K562 (cell line): ENCODE measurements at places on chromosomes 11 and 22.

GRCh38 chr11:100612766-100613165 lies 74.3 kb upstream of the ARHGAP42 start:
- DNase-seq: no peak

DNA sequence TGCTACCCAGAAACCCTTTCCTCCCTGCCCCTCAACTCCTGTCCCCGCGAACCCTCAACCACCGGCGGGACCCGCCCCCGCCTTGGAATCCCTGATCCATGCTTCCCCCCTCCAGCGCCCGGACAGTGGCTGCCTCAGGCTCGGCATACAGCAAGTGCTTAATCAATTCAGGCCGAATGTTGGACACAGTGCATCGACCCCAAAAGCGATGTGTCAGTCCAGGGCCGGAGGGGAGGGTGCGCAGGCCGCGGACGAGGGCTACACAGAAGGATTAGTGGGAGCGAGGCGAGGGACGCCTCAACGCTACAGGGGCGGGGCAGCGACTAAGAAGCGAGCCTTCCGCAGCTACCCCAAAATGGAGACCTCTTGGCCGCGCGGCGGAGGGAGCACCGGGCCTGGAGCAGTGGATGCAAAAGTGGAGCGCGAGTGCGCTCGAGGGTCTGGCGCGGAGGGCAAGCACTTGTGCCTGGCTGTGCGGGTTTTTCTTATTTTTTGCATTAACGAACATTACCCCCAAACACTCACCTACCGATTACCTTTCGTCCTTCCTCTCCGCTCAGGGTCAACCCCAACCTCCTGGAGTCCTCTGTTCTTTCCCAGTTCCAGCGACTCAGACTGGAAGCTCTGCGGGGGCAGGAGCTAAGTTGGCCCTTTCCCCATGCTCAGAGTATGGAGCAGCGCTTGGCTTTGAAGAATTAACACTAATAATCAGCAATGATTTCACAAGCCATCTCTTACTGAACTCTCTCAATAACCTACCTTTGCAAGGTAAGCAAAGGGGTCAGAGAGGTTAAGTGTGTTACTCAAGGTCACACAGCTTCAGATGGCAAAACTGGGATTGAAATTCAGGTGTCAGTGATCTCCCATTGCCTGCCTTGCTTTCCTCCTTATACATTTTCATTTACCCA lies 30.0 kb upstream of the WNT11 start:
- peak; percentile 61 for DNase-seq

GRCh38 chr22:40595497-40596234 lies 40.9 kb downstream of the MRTFA start:
- no peak for DNase-seq

DNA sequence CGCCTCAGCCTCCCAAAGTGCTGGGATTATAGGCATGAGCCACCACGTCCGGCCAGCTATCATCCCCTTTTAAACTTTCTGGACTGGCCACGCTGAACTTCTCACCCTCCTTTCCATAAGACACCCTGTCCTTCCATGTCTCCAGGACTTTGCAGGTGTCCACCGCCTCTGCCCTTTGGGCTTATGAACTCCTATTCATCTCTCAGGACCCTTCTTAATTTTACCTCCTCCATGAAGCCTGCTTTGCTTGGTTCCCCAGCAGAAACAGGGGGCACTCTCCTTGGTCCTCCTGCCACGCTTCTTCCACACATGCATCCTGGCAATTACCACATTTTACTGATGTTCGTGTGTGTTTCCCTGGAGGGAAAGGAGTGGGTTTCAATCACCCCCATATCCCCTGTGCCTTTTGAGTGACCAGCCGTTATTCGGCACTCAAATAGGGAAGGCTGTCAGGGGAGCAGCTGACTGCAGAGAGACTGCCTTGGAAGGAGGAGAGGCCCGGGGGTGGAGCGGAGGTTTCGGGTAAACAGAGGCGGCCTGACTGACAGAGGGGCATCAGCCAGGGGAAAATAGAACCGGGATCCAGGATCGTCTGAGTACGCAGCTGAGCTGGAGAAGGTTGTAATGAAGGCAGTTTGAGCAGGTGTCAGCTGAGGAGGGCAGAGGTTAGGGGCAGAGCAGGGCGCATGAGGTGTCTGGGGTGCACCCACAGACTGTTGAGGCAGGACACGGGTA lies 27.1 kb upstream of the CHKA start:
- no peak for DNase-seq

GRCh38 chr22:22605074-22605404 lies 39.4 kb upstream of the GGTLC2 start:
- DNase-seq: no peak

GRCh38 chr11:107397357-107397756 lies 60.3 kb downstream of the CWF19L2 start:
- peak; percentile 22 for DNase-seq

DNA sequence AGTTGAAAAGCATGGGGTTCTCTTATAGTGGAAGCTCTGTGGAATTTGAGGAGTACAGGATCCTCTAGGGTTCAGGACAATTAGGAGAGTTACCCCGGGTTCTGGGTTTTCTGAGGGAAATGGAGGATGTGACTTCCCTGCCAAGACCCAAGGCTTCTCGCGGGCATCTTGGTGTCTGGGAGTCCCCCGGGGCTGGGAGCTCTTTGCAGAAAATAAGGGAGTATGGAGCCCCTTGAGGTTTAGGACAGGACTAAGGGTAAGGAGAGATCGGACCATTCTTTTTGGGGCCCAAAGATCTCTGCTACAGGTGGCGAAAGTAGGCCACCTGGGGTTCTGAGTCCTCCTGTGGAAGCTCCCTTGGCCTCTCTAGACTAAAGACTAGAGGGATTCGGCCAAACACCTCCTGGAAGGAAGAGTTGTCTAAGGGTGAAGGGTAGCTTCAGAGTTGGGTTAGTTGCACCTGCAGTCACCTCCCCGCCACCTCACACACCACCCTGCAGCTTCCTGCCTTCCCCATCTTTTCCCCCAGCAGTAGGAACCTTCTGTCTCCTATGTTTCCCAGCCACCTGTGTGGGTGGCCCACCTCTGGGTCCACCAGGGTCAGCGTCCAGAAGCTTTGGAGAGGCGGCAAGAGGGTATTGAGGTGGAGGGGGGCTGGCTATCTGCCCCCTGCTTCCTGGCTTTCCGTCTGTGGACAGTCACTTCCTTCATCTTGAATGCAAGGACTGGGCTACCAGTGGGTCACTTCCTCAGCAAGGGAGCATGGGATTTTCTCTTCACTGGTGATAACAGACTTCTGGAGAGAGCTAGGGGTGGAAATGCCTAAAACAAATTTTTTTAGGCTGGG lies 908 bp downstream of the LIMK2 start:
- no peak for DNase-seq

GRCh38 chr11:65663639-65664200 lies 1.0 kb upstream of the RELA start:
- peak; percentile 66 for DNase-seq

DNA sequence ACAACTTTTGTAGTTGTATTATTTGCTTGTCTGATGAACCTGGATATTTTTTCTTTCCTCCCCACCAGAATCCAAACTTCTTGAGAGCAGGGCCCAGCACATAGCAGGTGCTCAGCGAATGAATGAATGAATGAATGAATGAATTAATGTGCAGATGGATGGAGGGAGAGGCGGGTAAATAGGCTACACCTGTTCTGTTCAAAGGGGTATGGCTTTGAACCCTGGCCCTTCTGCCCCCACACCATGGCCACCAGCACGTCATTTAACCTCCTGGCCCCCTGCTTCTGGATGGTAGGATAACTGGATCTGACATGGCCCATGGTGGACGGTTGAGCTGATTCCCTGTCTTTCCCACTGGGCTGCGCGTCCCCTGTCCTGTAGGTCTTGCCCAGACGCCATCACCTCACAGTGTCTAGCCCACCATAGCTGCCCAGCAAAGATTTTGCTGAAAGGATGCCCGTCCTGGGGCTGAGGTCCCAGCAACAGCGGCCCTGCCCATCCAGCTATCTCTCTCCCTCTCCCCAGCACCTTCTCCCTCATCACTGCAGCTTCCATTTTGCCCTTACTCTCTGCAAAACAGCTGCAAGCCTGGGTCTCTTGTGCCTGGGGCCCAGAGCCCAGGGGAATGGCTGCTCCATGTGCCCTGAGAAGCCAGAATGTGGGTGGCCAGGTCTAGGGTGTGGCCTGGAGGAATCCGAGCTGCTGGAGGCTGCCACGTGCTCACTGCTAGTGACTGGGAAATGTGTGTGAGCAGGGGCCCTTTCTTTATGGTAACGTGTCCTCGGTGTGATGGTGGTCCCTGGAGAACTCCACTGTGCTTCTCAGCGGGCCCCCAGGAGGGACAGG lies 49.3 kb upstream of the LINC01488 start:
- DNase-seq: no peak

DNA sequence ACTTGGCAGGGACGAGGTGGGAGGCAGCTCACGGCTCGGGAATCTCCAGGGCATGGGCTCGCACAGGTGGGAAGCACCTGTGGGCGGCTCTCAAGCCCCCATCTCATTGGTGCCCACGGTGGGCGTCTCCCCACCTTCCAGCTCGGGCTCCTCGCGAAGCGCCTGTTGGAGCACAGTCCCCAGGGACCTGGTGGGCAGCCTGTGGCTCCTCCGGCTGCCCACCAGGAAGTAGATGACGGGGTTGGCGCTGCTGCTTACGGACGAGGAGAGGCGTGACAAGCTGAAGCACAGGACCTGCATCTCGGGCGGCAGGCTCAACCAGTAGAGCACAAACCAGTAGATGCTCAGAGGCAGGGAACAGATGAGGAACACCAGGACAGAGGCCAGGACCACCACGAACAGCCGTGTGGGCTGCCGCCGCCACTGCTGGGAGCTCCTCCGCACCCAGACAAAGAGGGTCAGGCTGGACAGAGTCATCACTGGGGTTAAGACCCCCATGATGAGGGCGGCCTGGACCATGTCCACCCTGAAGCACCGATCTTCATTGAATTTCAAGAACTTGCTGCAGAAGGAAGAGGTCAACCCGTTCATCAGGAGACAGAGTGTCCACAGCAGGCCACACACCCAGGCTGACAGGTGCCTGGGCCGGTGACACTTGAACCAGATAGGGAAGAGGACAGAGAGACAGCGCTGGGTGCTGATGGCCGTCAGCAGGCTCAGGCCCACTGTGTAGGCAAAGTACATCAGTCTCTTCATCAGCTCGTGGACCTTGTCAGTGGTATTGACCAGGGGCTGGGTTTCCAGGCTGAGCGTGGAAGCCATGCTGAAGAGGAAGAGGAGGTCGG lies 633 bp downstream of the MRGPRD start:
- no peak for DNase-seq

DNA sequence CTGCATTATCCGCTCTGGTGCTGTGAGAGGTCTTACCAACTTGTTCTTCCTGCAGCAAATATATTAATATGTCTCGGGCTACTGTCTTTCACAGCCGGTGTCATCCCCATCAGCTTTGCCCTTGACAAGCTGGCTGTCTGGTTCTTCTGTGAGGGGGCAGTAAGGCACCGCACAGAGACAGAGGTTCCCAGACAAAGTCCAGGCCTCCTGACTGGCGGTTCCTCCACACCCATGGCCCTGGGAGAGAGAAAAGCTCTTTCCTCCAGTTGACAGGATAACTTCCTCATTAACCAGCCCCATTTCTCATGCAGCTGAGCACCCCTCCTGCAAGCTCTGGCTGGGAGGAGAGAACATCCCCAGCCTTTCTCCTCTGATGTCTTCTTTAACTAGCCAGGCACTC lies 212.5 kb upstream of the SEZ6L start:
- no peak for DNase-seq

- peak; percentile 79 for DNase-seq
Measured at GRCh38 chr11:94151903-94152677, 23.4 kb downstream of the PANX1 start.

GRCh38 chr11:563812-564578 lies 3.2 kb downstream of the RASSF7 start:
- no peak for DNase-seq

- DNase-seq: no peak
Measured at GRCh38 chr11:89667001-89667400, 43.1 kb upstream of the TRIM77 start.

DNA sequence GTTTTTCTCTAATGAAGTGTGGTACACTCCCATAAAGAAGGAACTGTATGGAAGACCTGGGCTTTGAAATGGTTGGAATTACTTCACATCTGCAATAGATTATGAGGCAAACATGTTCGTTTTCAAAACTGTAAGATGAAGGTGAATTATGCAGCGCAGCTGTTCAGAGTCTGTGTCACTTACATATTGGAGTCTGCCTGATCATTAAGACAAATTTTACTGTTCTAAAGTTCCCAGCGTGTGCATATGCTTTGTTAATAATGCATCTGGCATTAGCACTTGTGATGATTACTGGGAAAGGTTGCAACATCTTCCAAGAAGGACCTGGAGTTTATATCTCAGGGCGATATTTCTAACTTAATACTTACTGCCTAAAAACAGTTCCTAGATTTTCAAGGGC lies 255.2 kb upstream of the ZC3H12C start:
- DNase-seq: no peak

GRCh38 chr11:134449713-134450112 lies 37.7 kb upstream of the B3GAT1 start:
- no peak for DNase-seq

DNA sequence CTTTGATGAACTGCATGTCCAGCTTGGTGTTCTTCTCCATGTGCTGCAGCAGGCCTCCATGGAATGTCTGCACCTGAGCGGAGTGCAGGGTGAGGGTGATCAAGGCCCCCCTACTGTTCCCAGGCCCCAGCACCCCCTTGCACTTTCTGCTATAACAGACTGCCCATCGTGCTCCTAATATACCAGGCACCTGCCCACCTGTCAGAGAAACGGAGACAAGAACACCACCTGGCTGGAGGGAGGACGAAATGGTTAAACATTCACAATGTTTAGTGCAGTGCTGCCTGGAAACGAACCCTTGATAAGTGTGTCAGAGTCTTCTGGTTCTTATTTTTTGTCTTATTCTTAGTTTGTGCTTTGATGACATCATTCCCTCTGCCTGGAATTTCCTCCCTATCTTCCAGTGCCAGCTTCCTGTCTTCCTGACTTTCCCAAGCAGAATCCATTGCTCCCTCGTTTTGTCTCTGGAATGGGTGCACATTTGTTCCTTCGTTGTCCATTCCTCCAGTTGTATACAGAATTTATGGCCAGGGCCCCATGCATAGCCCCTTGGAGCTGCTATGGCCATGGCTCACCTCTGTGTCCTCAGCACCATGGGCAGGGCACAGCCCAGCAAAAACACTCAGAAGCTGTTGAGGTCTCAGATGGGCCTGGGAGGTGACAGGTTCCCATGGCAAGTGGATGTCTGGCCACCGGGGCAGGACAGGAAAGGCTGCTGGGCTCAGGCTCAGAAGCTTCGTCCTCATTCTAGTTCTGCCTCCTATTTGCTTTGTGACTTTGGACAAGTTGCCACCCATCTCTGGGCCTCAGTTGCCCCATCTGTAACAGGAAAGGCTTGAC lies 11.9 kb downstream of the BAIAP2L2 start:
- no peak for DNase-seq

DNA sequence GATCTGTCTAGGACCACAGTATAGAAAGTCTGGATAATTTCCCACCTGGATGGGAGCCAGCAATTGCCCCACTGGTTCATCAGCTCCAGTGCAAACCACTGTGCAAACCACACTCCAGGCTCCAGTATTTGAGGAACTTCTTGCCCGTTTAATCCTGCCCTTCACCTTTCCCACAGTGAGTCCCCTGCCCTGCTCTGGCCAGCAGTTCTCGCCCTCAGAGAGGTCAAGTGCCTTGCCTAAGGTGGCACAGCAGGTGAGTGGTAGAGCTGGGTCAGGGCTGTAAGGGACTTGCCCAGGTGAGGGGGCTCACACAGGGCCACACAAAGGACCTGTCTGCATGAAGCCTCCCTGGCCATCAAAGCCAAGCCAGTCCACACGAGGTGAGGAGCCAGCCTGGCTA lies 24.1 kb downstream of the MS4A10 start:
- DNase-seq: no peak

- DNase-seq: no peak
Measured at GRCh38 chr11:133176748-133177147, 355.6 kb downstream of the OPCML start.

GRCh38 chr11:12824281-12825041 lies 150.2 kb downstream of the TEAD1 start:
- peak; percentile 67 for DNase-seq

- DNase-seq: no peak
Measured at GRCh38 chr11:8330404-8330803, 66.7 kb upstream of the LMO1 start.
